Amniotic stem cell (primary cell): ENCODE measurements at places on chromosomes 3 and 15.

- no peak for DNase-seq
These were observed 17.8 kb downstream of the EDEM1 start for GRCh38 chr3:5205165-5205941.

DNA sequence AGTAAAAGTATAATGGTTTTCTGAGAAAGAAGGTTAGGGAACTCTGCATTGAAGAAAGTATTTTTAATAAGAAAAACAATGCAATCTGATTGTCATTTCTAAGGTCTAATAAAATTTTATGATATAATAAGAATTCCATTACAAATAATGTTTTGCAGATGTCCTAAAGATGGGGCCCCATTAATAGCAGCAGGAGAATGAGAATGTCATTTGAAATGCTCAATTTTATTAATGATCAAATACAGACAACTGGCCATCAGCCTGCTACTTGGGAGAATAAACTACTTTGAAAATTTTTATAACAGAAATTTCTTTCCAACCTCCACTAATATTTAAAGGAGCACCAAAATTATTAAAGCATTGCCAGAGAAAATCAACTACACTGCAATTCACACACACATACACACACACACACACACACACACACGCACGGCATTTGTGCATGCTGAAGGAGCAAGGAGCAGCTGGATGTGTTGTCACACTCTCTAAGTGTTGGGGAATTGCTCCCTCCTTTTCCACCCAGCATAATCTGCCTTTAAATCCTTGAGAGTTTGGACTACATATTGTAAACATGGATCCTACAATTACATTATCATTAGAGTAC lies 109.5 kb downstream of the THRB start:
- no peak for DNase-seq

DNA sequence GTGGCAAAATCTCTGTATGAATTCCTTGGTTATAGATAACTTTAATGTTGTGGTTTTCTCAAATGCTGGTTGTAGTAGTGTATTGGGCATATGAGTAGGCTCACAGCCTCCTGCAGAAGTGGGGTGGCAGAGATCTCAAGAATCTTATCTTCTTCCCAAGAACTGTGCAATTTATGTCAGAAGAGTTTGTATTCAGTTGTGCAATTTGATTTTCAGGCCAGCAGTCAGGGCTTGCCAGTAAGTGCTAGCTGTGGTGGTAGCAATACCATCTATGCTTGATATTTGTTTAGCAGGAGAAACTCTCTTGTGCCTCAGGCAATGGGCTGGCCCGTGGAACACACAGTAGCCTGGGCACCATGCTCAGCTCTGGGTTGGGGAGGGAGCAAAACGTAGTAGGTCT lies 58.4 kb upstream of the GOLIM4 start:
- DNase-seq: no peak

GRCh38 chr15:38597219-38597800 lies 32.7 kb upstream of the RASGRP1 start:
- DNase-seq: no peak

DNA sequence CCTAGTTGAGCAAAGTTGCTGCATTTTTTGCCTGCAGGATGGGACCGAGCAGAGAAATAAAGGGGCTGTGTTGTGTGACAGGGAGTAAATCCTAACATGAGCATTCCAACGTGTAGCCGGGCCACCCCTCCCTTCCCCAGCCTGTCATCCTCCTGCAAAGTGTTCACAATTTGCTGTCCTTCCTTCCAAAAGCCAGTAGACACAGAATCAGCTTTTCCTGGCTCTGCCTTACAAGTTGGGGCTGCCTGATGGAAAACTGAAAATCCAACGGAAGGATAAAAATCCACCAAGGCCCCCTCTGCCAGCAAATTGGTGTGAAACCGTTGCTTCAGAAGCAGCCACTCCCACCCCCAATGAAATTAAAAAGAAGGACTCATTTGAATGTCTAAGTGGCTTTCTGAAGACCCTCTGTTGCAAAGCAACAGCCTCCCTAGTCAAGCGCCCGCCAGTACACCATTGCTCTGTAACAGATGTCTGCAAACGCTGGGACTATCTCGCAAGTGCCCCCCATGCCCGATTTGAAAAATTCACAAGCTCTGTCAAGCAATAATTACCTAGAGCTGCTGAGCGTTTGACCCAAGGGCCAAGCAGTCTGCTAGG lies 665 bp downstream of the FRMD4B start:
- no peak for DNase-seq

DNA sequence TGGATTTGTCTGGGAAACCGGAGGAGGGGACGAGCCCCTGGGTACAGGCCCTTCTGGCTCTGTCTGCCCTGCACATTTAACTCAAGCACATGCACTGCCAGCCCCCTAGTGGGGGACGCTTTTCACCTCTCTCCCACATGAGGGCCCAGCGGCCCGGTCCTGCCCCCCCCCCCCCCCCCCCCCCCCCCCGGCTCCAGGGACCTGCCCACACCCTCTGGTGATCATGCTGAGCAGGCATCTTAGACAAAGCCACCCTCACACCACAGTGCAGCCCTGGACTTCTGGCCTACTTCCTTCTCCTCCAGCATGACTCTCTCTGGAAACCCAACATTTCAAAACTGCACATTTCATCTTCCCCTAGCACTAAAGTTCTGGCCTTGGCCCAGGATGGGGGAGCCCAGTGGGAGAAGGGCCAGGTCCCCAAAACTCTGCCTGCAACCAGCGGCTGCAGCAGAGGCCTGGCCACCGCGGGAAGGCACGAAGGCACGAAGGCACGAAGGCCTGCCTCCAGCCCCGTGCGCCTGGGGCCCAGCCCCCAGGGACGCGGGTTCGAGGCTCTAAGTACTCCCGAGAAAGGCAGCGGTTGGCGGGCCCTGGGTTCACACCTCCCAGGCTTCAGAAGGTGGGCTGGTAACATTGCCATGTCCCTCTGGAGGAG lies 14.1 kb downstream of the KLF15 start:
- DNase-seq: no peak

GRCh38 chr15:61613729-61614128 lies 384.6 kb upstream of the RORA start:
- DNase-seq: no peak

GRCh38 chr3:15329046-15330005 lies 3.1 kb downstream of the SH3BP5 start:
- no peak for DNase-seq

DNA sequence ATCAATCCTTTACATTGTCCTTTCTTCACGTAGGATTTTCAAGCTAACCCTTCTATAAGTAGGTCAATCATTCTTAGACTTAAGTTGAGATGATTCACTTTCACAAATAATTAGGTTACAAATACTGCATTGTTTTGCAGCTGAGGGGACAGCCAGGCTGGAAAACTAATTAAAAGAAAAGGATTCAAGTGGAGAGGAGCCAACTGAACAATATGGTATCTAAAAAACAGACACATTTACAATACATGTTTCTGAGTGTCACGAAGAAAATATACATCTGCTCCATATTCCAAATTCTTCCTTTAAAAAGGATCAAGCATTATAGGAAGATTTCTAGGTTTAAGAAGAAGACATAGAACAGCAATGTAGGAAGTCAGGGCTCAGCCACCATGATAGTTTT lies 70.2 kb downstream of the PEAK1 start:
- DNase-seq: no peak

DNA sequence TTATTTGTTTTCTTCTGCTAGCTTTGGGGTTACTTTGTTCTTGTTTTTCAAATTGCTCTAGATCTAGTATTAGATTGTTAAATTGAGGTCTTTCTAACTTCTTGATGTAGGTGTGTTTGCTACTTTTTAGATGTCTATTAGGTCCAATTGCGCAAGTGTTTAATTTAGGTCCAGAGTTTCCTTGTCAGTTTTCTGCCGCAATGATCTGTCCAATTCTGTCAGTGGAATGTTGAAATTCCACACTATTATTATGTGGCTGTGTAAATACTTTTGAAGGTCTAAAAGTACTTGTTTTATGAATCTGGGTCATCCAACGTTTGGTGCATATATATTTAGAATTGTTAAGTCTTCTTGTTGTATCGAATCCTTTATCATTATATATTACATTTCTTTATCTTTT lies 324.4 kb upstream of the SGO1 start:
- DNase-seq: no peak

DNA sequence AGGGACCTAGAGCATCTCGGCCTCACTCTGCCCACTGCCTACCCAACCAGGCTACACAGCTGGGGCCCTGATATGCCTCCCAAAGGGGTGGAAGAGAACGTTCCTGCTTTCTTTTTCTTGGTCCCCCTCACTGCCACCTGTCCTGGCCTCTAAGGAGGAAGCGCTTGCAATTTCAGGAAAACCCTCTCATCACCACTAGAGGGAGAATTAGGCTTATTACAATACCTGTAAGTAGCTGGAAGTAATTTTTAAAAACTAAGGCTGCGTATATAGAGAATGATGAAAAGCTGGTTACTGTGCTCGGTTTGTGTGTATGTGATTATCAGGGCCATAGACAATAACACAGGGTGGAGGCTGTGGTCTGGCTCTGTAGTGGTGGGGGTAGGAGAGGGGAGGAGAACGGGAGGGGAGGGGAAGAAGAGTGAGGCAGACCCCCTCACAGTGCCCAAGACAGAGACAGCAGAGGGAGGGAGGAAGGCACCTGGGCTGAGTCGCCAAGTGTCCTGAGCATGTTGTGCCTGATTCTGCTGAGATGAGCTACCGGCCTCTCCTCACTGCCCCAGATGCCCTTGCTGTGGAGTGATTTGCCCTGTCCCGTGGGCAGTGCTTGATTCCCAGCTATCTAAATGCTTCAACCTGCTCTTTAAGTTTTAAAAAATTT lies 3.3 kb downstream of the GABRG3 start:
- DNase-seq: no peak

DNA sequence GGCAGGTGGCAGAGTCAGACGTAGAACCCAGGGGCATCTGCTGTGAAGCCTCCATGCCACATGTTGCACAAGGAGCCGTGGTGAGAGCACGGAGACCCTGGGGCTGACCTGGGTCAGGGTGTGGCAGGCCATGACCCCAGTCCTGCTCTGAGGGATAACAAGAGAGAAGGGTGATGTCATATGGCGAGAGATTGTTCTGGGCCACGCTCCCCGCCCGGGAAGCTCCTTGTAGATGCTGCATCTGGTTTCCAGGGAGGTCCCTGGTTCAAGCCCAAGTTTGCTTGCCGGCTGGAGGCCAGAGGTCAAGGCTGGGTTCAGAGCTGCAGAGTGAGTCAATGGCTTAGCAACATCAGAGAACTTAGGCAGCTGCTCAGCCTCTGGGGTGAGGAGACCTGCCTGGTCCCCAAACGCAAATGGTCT lies 17.3 kb downstream of the FGD5 start:
- no peak for DNase-seq

DNA sequence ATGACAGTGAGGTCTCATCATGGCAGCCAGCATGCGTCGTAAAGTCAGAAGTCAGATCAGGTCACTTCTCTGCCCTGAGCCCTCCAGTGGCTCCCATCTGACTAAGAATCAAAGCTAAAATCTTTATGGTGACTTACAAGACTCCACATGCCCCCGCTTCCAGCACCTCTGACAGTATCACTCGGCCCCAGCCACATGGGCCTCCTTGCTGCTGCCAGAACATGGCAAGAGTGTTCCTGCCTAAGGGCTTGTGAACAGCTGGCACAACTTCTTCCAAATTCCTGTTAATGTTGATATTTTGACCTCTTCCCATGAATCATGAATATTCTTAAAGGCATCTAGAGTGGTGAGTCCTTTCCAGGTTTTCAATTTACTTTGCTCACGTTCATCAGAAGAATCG lies 20.5 kb downstream of the POLR2M start:
- no peak for DNase-seq

- DNase-seq: no peak
These were observed 268.0 kb downstream of the ERC2 start for GRCh38 chr3:56200251-56200650.

- no peak for DNase-seq
These were observed 172.1 kb upstream of the IL12A start for GRCh38 chr3:159816512-159816911.

DNA sequence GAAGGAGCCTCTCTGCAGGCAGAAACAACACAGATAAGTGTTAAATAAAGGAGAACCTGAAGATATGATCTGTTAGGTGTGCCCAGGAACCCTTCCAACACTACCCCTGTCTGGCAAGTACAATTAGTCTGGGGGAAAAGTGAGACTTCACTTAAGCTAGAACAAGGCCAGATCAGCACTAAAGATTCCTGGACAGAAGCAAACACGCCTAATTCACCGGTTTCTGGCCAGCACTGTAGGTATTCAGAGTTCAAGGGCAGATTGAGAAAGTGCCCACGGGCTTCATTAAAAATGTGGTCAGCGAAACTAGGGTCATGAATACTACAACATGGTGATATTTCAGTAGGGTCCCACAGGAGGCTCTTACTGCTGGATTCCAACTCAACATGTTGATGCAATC lies 28.6 kb upstream of the OR5K1 start:
- DNase-seq: no peak

- DNase-seq: no peak
These were observed 13.5 kb upstream of the ACSBG1 start for GRCh38 chr15:78247911-78248310.

DNA sequence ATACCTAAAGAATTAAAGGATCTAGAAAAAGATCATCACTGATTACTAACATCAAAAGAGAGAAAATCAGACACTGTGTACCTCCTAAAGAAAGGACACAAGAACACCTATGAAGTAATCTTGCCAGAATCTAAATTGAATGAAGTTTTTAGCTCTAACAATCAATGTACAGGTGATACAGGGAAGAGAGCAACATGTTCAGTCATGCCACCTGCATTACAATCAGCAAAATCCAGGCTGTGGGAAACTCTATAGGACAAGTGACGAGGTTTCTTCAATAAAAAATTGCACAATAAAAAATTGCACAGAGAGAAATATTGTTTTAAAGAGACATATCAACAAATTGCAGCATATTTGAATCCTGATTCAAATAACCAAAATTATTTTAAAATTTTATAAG lies 93.3 kb downstream of the SEMA5B start:
- DNase-seq: no peak

DNA sequence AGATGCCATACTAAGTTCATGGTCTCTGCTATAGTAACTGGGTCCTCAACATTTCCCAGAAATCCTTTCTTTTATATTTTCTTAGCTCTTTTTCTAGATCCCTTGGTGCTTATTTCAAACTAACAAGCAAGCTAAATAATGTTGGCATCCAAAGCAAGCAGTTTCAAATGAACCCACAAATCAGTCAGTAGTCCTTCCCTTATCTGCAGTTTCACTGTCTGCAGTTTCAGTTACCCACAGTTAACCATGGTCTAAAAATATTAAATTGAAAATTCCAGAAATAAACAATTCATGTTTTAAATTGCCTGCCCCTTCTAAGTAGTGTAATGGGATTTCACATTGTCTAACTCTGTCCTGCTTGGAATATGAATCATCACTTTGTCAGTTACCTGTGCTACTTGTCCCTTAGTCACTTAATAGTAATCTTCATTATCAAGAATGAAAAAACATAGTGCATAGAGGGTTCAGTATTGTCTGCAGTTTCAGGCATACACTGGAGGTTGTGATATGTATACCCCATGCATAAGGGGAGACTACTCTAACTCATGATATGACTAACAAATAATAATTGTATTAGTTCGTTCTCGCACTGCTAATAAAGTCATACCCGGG lies 633.7 kb downstream of the MECOM start:
- DNase-seq: no peak

- DNase-seq: no peak
These were observed 61.9 kb downstream of the TBC1D5 start for GRCh38 chr3:17680530-17680929.

GRCh38 chr3:105722943-105723556 lies 145.8 kb downstream of the CBLB start:
- no peak for DNase-seq
